ENCODE measurements at places on chromosomes 7 and 10.

DNA sequence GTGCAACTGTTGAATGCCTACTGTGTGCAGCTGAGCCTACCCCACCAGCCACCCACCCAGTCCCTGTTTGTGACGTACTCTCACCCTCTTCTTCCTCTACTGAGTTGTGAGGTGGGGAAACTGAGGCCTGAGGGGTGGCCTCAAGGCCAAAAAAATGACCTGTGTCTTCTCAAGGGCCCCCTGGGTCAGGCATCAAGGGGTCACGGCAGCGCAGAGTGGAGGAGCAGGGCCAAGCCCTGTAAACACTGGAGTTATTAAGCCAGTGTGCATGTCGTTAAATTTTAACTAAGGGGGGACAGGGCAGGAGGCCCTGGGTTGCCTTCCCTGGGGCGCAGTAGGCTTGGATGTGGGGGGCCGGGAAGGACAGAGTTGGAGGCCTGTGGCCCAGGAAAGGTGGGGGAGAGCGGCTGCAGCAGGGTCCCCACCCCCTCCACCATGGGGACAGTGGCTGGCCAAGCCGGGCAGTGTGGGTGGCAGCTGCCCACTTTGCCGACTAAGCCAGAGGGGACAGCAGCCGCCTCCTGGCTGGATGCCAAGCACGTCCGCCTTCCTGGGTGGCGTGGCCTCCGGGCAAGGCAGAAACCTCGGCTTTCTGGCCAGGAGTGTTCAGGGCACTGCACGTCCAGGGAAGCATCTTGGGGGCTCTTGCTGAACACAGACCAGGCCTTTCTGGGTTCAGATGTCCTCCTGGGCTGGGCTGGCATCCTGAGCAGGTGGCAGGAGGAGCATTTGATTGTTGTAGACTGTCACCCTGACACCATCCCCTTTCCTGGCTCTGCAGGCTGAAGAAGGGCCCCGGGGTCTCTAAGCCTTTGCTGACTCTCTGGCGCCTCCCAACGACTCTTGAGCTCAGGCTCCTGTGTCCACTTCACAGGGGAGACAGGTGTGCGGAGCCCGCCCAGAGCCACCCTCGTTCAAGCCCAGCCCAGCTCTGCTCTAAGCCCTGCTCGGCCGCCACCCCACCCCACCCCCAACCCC lies 1.9 kb downstream of the SLC29A4 start:
- no peak for DNase-seq

DNA sequence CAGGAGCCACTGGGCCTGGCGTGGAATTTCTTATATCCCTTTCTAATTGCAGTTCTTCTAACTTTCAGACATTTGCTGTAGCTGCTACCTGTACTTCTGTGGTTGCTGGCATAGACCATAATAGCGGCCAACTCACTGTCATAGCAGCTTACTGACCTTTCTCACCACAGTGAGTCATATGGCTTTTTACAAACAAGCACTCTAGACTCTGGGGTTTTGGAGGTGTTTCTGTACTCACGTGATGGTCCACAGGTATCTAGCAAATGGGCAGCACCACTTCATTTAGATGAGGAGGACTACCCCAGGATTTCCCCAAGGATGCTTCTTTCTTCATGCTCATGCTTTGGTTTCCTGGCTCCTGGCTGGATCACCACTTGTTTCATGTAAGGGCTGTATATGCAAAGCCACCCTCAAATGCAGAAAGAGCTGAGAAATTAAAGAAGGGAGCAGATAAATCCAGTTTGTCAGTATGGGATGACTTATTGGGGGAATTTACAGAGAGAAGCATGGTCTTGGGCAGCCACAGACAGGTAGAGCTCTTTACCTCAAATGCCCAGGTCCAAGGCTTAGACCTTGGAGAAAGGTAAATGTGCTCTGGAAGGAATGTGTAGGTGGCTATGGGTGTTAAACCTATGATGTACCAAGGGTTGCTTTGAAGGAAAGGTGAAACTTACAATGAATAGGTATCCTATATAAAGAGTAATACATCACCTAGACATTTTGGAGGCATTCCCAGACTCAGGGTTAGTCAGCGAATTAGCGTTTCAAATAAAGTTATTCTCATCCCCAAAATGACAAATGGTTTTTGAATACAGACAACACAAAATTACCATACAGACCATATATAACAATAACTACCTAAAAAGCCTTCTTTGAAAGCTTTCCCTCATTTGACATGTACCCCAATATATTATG lies 15.9 kb upstream of the SLC25A16 start:
- peak; percentile 87 for DNase-seq

DNA sequence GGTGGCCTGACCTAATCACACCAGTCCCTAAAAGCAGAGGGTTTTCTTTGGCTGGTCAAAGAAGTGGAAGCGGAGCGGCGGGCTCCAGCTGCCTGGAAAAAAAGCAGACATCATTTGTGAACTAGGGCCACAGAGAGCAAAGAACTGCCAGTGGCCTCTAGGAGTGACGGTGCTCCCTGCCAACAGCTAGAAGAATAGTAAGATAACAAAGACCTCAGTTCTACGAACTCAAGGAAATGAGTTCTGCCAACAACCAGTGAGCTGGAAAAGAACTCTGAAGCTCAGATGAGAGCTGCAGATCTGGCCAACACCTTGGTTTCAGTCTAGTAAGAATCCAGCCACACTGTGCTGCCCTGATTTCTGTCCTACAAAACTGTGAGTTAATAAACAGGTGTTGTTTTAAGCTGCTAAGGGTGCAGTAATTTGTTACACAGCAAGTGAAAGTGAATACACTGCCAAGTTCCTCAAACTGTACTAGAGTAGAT lies 178.0 kb downstream of the SRPK2 start:
- no peak for DNase-seq

- no peak for DNase-seq
Measured at GRCh38 chr10:103968441-103969391, 1.8 kb downstream of the SLK start.

- DNase-seq: peak; percentile 69
Measured at GRCh38 chr10:87656431-87657072, 3.1 kb upstream of the PAPSS2 start.

DNA sequence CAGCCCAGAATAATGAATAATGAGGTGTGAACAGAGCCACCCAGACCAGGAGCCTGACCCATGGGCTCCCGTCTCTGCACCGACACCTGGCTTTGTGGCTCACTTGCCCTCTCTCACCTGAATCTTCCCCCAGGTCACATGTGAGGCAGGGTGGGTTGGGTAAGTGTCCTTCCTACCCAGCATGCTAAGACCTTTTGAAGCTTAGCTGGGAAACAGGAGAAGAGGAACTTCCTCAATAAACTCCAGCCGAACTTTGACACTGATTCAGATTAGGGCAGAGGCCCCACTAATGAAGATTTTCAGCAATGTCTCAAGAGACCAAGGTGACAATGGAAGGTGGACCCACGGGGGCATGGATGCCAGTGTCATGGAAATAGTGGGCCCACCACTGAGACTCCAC lies 46.6 kb upstream of the AQP1 start:
- no peak for DNase-seq

GRCh38 chr10:116472891-116473290 lies 45.2 kb downstream of the PNLIPRP3 start:
- no peak for DNase-seq

All from RWPE1 (cell line).